ENCODE measurements at places on chromosomes 13 and 19.
A peak's percentile ranks its signal among the peaks of the same experiment; 100 is the strongest.

- no peak for DNase-seq
Measured at GRCh38 chr19:8902520-8902919, 70.3 kb downstream of the MBD3L1 start.

GRCh38 chr19:14182476-14182875 lies 23.5 kb downstream of the ADGRL1 start:
- DNase-seq = no peak

GRCh38 chr13:89897681-89898080 lies 1449.8 kb upstream of the MIR17HG start:
- no peak for DNase-seq

DNA sequence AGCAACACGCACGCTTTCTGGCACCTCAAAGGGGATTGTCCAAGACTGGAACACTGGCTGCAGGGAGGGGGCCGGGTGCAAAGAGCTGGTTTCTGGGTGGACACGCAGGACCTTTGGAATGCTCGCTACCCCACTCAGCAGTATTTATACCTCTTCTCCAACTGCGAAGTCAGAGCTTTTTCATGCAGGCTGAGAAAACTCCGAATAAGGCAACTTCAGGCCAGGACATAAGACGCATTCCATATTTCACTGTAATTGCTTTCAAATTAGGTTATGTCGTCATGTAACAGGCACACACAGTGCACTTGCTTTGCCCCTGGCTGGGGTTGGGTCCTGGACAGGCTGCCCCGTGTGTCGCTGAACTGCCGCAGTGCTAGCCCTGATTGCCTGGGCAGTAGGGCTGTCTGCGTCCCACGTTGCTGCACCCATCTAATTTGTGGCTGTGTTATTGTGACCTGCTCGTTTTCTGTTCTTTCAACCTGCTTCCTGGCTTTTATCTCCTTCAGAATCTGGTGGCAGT lies 44.5 kb downstream of the ACTN4 start:
- no peak for DNase-seq

GRCh38 chr19:10388957-10389356 lies 8.6 kb upstream of the TYK2 start:
- peak; percentile 93 for DNase-seq

DNA sequence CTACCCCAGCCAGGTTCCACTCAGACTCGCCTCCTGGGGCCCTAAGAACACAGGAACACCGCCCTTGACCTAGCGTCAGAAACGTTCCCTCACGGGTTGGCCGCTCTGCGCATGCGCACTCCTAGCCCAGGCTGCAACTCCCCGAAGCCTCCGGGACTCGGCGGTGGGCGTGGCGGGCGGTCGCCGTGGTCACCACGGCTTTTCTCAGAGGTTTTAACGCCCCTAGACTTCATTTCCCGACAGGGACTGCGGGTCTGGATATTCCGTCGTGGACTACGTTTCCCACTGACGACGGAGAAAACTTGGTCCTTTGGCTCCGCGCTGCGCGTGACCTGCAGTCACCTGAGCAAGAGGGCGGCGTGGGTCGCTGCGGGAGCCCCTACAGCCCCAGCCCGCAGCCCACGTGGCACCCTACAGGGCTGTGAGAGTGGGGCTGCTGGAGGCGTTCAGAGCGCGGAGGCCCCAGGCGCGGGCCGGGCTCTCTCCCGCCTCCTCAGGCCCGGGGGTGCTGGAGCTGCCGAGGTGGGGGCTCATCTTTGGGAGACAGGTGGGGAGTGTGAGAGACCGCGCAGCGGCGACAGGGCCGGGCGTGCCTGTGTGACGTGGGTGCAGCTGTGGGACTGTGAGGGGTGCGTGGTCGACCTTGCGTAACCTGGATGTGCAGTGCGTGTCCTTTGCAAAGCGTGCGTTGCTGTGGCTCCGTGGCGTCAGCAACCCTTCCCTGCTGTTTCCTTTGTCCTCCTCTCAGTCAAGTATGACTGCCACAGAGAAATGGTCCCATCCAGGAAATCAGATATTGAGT lies 38.0 kb upstream of the ZNF573 start:
- DNase-seq = peak; percentile 95
